ENCODE measurements at places on chromosomes 1 and 21.

DNA sequence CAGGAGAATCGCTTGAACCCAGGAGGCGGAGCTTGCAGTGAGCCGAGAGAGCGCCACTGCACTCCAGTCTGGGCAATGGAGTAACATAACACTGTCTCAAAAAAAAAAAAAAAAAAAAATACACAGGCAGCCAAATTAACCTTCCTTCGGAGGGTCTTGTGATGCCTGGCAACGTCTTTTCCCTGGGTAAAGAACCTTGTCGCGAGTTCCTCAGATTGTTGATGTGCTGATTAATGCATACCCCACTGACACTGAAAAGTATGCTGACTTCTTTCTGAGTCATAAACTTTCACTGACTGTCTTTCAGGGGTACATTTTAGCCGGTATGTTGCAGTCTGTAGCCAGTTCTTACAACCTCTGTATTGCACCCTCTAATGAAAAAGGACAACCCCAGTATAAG, 95.1 kb upstream of the SOD1 start:
- no peak for DNase-seq

- no peak for DNase-seq
Observed at GRCh38 chr1:112307930-112308591, 88.0 kb upstream of the CTTNBP2NL start.

GRCh38 chr1:44714944-44715571, 15.9 kb downstream of the RNU5D-1 start:
- peak; percentile 84 for DNase-seq

GRCh38 chr1:156664767-156665411, 12.3 kb downstream of the NES start:
- no peak for DNase-seq

DNA sequence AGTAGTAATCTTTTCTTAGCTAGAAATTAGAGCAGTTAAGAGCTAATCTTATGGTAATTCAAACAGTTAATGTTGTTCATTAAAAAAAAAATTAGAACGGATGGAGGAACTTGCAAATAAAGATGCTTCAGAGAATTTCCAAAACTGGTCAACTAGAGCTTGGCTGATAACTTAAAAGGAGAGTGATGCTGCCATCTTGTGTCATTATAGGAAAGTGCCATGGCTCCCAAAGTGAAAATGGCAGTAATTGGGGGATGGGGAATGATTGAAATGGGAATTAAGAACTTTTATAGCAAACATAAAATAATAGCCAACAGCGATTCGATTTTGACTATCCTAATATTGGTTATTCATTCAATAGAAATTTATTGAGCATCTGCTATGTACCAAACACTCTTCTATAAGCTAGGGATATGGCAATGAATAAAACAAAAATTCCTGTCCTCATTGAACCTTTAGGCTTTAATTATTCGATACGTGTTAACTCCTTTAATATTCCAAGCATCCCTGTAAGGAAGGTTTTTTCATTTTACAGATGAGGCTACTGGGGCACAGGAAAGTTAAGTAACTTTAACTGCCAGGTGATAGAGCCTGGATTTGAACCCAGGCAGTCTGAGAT, 5.7 kb upstream of the PLPP3 start:
- DNase-seq: no peak

DNA sequence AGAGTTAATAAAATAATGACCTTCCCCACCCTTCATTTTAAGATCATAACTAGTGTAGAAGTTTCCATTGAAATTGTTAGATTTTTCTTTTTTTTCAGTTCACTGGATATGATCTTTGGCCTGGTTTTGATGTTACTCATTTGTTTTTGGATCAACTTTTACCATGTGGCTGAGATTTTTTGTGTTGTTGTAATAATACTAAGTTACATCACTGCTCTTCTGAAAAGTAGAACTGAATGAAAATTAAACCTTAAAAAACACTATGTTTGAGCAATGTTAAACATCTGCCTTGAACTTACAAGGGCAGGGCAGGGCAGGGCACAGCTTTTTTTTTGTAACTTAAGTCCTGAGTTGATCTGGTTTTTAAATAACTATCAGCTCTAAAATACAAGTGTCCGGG, 204.8 kb upstream of the ADAMTS5 start:
- no peak for DNase-seq

- no peak for DNase-seq
Observed at GRCh38 chr21:44054710-44055109, 42.6 kb downstream of the TRAPPC10 start.

- no peak for DNase-seq
Observed at GRCh38 chr1:119159966-119160365, 19.5 kb upstream of the WARS2 start.

DNA sequence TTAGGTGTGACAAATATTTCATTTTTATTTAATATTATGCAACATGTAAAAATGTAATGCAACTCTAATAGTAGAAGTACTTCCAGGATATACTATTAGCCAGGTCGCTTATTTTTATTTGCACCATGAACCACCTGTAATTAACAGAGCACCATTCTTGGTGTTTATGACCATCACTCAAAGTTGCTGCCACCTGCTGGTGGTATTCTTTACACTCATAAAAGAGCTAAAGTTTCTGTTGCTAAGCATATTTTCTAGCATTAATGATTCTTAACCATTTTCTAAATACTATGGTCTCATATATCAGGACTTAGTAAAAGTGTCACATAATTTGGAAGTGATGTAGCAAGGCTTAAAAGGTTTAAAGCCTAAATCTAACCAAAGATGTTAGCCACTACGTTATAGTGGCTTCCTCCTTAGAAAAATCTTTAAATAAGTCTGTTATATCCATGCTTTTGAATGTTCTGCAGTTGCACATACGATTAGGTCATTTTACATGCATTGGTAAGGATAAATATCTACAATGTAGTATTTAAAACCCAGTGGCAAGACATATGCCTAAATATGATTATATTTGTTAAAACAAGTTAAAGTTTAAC, 244.5 kb downstream of the NEGR1 start:
- no peak for DNase-seq

GRCh38 chr1:208280681-208281450, 36.7 kb upstream of the PLXNA2 start:
- DNase-seq: no peak

DNA sequence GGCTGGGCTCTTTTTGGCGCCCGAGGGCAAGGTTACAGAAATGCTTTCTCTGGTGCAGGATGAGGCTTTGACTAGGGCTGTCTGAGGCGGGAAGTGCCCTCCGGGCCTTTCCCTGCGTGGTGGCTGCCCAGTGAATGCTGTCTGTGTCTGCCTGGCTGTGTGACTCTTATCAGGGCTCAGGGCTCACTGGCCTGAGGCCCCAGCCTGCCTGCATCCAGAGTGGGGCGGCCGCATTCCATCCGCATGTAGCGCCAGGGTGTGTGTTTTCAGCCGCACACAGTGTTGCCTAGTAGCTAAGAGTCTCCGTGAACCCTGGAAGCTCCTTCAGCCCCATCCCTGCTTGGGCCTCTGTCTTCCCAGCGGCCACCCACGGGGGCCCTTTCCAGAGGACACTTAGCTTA, 59.1 kb downstream of the FAAP20 start:
- no peak for DNase-seq

DNA sequence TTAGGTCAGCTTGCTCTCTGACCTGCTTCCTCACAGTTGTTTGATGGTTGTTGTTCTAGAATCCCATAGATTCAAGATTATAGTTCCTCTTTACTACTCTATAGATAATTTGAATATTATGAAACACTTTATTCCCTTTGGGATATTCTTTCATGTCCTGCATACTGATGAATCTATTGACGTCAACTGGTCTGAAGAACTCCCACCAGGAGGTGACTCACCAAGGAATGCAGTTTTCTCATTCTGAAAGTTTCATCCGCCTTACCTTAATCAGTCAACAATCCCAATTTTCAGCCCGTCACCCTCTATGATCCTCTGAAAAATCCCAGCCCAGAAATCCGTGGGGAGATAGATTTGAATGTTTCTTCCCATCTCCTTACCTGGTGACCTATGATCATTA, 834.1 kb upstream of the PRMT6 start:
- no peak for DNase-seq

GRCh38 chr1:165686971-165687433, 11.4 kb downstream of the ALDH9A1 start:
- DNase-seq: no peak

DNA sequence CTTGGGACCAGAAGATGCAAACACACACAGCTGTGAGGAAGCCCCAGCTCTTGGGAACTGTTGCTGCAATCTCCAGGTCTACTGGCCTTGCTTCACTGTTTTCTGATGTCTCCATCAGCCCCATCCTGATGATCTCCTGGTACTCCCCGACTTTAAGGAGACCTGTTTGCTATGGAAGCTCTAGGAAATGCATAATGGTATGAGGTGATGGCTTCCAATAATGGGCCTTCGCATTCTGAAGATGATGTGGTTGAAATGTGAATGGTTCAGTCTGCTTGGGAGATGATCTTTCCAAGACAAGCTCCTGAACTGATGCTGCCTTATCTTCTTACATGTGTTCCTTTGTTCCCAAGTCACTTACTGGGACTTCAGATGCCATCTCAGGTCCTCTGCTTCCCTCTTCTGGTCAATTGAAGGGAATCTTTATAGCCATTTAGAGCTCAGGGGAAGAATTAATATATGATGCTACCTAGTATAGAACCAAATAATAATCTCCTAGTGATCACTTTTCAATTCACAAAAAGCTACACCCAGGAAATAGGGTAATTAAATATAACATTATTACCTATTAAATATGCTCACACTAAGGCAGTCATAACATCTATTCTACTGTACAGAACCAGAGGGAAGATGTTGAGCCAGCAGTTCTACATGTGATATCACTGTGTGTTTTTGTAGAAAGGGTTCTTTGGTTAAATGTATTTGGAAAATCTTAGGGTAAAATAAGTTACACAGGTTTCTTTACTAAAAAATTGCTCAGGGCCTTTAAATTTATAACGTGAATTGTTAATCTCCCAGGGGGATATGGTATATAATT, 73.9 kb upstream of the VTCN1 start:
- DNase-seq: no peak

- DNase-seq: no peak
Observed at GRCh38 chr21:42722153-42722552, 68.7 kb downstream of the PDE9A start.

DNA sequence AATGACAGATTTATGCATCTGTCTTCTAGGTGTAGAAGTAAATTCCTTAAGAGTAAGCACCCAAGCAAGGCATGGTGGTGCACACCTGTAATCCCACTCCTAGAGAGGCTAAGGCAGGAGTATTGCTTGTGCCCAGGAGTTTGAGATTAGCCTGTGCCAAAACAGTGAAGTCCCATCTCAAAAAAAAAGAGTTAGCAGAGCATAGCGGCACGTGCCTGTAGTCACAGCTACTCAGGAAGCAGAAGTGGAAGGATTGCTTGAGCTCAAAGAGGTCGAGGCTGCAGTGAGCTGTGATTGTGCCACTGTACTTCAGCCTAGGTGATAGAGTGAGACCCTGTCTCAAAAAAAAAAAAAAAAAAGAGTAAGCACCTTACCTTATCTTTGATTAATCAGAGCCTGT, 15.1 kb upstream of the TIPRL start:
- DNase-seq: no peak

DNA sequence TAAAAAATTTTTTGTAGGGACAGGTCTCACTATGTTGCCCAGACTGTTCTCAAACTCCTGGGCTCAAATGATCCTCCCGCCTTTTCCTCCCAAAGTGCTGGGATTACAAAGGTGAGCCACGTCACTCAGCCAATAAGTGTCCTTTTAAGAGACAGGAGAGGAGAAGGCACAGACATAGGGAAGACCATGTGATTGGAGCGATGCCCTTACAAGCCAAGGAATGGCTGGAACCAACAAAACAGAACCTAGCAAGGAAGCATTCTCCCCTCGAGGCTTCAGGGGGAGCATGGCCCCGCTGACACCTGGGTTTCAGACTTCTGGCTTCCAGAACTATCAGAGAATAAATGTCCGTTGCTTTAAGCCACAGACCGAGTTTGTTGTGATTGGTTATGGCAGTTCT, 37.0 kb downstream of the NDUFS5 start:
- DNase-seq: no peak

DNA sequence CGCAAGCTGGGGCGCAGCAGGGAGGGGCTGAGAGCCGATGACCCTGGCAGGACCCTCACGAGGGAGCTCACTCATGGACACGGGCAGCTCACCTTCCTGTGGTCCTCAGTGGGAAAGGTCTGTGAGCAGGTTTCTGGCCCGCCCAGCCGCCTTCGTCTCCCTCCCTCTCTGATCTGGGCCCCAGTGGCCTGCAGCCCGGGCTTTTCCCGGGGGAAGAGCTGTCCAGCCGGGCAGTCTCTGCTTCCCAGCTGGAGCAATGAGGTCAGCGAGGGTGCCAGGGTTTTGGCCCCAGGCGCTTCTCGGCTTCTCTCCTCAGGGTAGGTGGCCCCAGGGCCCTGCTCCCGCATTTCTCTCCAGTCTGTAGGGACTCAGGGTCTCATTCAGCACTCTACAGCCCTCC, 22.2 kb upstream of the ARHGEF16 start:
- no peak for DNase-seq

DNA sequence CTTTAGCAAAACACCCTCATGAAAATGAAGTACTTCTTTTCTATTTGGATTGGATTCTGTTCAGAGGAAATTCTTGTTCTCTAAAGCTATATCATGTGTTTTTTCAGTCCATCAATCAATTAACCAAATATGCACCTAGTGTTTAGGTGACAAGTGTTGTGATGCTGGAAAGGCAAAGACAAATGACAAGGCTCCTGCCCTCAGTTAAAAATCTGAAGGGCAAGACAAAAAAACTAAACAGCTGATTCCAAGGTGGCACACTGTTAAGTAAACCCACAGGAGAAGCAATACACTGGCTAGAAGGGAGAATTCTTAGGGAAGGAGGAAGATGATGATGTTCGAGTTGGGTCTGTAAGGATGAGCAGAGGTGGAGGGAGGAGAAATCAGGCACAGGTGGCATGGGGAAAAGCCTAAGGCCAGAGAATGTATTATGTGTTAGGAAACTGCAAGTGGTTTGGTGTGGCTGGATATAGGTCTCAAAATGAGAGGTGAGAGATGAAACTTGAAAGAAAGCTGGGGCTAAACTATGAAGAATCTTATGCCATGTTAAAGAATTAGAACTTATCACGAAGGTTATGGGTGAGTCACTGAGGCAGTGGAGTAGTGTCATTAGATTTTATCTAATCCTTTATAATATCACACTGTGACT, 51.8 kb upstream of the GFI1 start:
- DNase-seq: peak; percentile 21

GRCh38 chr1:187862506-187862905, 1033.8 kb downstream of the PLA2G4A start:
- no peak for DNase-seq

- no peak for DNase-seq
Observed at GRCh38 chr21:32916522-32917099, 109.1 kb upstream of the OLIG2 start.
